ENCODE measurements at places on chromosomes 6 and 20.

- DNase-seq = no peak
These were observed 216.5 kb upstream of the TENT5A start for GRCh38 chr6:81969011-81969410.

- no peak for DNase-seq
These were observed 29.3 kb downstream of the GMPR start for GRCh38 chr6:16267428-16268263.

DNA sequence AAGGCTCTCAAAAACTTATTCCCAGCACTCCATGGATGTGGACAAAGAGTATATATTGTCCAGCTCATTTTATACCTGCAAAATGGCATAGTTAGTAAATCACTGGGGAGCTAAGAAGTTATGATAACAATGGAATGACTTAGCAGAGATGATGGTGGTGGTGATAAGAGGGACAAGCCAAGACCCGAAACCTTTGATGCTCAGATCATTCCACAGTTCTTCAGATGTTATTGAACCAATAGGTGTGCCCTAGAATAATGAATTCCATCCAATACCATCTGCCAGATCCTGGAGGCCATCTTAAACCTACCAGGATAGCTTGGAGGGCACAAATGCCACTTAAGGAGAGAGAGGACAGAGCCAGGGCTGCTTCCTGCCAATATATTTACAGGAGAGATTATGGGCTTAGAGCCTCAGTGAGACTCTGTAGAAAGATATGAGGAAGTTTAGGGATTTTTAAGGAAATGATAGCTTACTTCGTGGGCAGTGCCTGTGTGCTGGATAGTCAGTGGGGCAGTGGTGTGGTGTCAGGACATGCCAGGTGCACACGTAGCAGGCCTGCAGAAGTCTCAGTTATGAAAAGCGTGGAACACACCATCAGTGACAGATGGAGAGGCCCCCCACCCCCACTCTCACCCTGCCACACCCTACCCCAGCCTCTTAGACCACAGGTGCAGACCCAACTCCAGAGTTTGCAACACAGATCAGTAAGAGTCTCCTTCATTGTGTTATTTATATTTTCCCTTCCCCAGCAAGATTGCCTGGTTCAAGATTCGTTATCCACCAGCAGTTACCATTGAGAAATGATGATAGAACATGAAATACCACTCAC is 209.7 kb upstream of the SUPT3H start:
- no peak for DNase-seq

DNA sequence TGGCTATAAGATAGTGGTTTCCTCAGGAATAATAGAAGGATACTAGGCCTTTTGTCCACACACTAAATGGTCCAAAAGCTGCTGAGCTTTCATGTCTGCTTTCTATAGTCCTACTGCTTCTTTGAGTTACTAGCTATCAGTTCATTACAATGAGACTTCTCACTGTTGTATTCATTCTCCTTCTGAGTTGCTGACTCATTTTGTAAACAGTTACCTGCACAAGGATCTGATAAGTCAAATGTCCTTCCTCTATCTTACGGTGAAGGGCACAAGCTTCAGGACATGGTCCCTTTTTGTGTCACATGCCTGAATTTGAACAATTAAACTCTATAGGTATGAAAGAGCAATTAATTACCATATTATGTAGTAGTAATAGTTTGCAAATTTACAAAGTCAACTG is 90.5 kb downstream of the MAN1A1 start:
- no peak for DNase-seq

- DNase-seq = no peak
These were observed 109.8 kb upstream of the MAN1A1 start for GRCh38 chr6:119459207-119459974.
